ENCODE measurements at places on chromosomes 16 and 17.

DNA sequence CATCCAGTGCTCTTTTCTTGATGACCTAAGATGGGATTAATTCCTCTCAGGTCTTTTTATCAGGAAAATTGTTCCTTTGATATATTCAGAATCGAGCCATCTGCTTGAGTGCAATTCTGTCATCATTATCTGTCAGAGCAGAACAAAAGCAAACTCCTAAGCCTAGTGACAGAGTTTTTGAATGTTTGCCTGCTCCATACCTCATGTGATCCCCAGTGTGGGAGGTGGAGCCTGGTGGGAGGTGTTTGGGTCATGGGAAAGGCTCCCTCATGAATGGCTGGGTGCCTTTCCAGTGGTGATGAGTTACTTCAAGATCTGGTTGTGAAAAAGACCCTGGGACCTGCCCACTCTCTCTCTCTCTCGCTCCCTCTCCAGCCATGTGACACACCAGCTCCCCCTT is 628.2 kb downstream of the CDH11 start:
- no peak for DNase-seq

GRCh38 chr16:9845661-9846361 is 336.4 kb downstream of the GRIN2A start:
- no peak for DNase-seq

DNA sequence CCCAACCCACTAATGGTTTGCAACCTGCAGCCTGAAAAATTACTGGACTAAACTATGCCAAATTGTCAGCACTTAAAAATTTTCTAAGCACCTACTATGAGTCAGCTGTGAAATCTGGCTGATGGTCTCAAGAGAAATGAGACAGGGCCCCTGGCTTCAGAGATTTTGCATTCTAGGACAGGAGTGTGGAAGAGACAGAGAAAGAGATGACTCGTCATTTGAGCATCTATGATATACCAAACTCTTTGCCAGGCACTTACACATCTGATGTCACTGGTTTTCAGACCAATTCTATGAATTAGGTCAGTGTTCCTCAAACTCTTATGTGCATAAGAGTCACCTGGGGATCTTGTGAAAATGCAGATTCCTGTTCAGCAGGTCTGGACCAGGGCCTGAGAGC is 44.4 kb downstream of the CLEC19A start:
- DNase-seq = no peak

- DNase-seq = no peak
Observed at GRCh38 chr17:2068031-2068518, 13.2 kb downstream of the HIC1 start.

GRCh38 chr16:23145608-23146007 is 3.6 kb downstream of the USP31 start:
- DNase-seq = no peak

GRCh38 chr16:24204150-24204665 is 51.9 kb upstream of the CACNG3 start:
- DNase-seq = no peak

Data from NCI-H2029 treated with DMSO at 0.1 percent for 48 hours (cell line).